ENCODE measurements at places on chromosomes 2 and 18.
A peak's percentile ranks its signal among the peaks of the same experiment; 100 is the strongest.

- DNase-seq = no peak
Observed at GRCh38 chr18:58212274-58212673, 168.2 kb downstream of the NEDD4L start.

- no peak for DNase-seq
Observed at GRCh38 chr2:239832490-239833268, 192.5 kb downstream of the NDUFA10 start.

DNA sequence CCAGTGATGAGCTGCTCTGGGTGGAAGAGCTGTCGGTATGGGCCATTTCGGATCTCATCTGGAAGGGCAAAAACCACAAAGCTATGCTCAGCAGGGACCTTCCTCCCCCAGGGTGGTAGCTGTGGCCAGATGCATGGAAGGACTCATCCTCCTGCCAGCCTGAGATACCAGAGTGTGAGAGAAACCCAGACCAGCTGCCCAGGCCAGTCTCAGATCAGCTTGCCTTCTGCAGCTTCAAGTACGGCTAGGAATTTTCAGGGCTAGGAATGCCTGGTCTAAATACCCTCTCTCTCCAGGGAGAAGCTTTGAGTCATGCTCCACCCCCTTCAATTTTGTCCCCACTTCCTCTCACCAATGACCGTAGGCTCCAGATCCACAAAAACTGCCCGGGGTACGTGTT is 1.4 kb upstream of the TUBA4B start:
- no peak for DNase-seq

DNA sequence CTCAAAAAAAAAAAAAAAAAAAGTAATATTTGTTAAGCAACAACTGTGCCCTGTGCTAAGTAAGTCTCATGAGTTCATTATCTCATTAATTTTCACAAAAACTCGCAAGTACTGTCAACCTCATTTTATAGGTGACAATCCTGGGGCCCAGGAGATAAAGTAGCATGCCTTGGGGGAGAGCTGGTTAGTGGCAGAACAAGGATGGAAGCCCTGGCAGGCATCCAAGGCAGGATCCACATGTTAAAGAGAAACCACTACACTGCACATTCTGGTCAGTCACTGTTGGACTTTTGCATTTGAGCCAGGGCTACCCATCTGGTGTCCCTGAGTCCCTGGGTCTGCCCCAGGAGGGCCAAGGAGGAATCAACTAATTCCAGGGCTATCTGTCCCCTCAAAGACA is 54.6 kb downstream of the ZFP36L2 start:
- no peak for DNase-seq

- DNase-seq = no peak
Observed at GRCh38 chr2:201185863-201186262, 2.9 kb downstream of the CASP10 start.

GRCh38 chr2:38097258-38097987 is 21.5 kb upstream of the CYP1B1 start:
- no peak for DNase-seq

GRCh38 chr18:31658670-31659575 is 25.5 kb downstream of the B4GALT6 start:
- no peak for DNase-seq

- DNase-seq = no peak
Observed at GRCh38 chr2:156585457-156585856, 149.3 kb downstream of the GPD2 start.

DNA sequence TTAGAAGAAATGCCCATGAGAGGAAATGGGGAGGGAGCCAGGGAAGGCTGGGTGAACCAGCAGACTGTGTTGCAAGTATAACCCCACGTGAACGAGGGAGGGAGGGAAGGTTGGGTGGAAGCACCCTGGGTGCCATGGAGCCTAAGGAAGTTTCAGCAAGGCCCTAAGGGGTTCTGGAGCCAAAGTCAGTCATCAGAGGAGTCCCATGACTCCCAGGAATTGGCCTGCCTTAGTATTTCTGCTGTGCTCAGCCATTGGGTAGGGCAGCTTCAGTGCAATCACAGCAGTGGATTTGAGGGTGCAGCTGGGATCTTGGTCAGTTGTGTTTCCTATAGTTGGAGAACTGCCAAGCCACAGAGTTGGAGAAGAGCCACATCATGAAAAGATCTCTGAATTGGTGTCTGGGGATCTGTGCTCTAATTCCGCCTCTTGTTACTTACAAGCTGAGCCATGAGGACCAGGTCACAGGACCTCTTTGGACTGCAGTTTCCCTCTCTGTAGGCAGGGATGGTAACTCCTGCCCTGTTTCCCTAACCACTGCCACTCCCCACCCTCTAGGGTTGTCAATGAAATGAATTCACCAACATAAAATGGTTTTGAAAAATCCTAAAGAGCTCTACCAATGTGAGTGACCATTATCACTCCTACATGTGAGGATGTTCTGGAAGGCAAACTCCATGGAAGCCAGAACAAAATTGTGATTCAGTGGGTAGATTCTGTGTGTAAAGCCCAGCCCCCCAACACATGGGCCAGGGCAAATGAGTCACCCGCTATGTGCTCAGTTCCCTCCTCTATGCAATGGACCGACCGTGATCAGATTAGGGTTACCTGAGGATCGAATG is 108.9 kb downstream of the CLIP4 start:
- no peak for DNase-seq

- no peak for DNase-seq
Observed at GRCh38 chr2:54872780-54873179, 149.3 kb downstream of the EML6 start.

DNA sequence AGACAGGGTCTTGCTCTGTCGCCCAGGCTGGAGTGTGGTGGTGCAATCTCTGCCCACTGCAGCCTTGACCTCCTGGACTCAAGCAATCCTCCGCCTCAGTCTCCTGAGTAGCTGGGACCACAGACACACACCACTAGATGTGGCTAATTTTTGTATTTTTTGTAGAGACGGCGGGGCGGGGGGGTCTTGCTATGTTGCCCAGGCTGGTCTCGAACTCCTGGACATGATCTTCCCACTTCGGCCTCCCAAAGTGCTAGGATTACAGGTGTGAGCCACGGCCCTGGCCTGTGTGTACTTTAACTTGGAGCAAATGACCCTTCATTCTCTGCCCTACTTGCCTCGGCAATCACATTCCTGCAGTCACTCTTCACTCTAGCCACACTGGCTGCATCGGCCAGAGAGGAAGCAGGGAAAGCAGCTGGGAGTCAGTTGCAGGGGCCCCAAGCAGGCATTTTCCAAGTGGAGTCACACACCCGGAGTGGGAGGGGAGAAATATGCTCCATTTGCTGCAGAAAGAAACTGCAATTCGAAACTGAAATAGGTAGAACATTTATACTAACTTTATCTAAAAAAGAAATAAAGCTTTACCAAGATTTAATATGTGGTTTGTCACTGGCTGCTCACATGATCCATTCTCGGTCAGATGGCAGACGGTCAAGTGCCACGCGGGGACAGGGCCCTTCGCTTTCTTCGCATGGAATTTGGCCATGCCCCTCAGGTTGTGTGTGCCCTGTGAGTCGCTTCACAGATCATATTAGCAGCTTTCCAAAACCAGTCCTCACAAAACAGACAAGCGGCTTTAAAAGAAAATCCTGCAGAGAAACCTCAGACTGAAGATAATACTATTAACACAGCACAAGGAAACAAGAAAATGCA is 37.1 kb downstream of the FAM161A start:
- peak; percentile 12 for DNase-seq

GRCh38 chr2:171487803-171488259 is 34.4 kb upstream of the CYBRD1 start:
- DNase-seq = no peak

GRCh38 chr2:223315813-223316212 is 263.8 kb downstream of the KCNE4 start:
- DNase-seq = no peak

DNA sequence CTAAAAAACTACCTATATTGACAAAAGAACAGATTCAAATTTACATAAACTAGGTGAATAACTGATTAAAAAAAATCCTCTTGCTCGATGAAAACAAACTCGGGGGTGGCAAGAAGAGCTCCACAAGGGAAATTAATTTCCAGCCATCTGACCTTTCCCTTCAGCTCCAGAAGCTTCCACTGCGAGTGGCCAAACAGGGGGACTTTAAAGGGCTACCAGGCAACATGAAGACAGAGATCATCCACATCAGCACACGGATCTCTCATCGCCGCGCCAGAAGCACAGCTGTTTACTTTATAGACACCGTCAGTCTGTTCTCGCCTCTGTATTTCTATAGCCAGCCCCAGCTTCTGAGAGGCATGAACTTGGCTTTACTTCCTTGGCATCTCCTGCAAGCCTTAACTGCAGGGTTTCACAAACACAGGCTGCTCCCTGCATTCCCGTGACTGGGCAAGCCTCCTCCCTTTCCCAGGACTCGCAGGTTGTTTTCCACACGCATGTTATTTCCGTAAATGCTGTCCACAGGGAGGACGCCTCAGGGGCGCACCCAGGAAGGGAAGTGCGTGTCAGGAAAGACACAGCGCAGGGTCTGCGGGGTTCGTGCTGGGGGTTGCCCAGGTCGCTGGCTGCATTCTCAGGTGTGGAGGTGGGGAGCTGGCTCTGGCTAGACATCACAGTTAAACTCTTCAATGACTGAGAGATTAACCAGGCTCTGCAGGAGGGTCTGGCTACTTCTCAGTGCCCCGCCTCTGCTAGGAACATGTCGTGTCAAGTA is 85.0 kb downstream of the USP40 start:
- DNase-seq = peak; percentile 4

DNA sequence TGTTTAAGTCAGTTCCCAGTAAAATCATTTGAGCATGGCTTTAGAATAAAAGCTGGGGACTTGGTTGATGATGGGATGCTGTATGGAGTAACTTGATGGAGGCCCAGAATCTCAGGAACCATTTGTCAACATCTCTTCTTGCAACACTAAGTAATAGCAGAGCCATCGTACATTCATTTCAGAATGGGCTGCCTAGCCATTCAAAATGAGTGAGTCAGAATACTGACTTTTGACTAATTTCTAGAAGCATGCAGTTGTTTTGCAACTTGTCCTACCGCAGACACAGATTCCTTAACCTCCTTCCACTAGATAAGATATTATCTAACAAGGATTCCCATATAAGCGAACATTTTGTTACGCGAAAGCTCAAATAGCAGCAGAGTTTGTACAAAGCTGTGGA is 229.5 kb downstream of the CNTNAP5 start:
- no peak for DNase-seq

DNA sequence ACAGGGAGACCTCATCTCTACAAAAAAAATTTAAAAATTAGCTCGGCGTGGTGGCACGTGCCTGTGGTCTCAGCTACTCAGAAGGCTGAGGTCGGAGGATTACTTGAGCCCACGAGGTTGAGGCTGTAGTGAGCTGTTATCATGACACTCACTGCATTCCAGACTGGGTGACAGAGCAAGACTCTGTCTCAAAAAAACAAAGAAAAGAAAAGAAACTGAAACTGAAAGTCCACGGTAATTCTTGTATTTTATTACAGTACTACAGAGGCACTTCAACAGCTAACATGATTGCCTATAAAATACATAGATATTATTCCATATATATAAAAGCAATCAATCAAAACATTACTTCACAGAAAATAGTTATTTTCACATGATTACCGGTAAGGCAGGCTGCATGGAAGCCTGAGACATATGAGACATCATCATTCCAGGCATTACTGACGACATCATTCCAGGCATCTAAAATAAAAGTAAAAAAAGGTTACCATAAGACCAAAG is 23.1 kb downstream of the PRPF40A start:
- no peak for DNase-seq

- no peak for DNase-seq
Observed at GRCh38 chr18:22405142-22405541, 12.6 kb downstream of the CTAGE1 start.

DNA sequence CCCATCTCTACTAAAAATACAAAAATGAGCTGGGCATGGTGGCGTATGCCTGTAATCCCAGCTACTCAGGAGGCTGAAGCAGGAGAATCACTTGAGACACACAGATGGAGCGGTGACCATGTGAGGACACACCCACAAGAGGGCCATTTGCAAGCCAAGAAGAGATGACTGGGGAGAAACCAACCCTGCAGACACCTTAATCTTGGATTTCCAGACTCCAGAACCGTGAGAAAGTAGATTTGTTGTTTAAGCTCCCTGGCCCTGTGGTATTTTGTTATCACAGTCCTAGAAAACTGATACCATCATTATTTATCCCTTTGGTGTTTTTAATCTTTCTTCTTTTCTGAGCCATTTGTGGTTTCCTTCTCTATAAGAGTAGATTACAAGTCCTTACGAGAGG is 88.6 kb upstream of the ID2 start:
- no peak for DNase-seq

DNA sequence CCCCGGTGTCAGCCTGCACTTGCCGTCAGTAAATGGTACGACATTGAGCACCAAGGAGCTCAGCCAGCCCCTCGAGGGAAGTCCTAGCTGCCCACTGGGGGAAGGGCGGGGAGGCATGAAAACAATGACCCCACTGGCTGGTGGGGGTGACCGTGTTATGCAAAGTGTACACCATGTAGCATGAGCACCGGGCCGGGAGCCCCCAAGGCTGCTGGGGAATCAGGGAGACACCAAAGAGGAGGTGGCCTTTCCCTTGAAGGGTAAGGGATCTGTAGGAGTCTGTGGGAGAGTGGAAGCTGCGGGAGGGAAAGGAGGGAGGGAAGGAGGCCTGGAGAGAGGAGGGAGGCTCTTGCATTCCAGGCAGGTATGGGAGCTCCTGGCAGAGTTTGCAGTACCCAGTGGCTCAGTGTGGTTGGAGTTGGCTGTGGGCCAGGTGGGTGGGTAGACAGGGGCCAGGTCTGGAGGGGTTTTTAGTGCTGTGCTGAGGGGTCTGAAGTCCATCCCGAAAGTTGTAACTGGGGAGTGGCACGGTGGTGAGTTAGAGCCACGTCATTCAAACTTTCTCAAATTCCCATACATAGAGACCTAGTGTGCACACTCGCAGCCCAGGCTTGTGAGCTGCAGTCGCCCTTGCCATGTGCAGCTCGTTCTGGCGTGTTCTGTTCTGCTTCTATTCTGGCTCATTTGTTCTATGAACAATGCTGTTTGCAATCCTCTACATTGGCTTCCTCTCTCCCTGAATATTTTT is 22.4 kb downstream of the RRM2 start:
- no peak for DNase-seq

- DNase-seq = peak; percentile 72
Observed at GRCh38 chr2:113138428-113139322, 11.3 kb downstream of the IL1RN start.

DNA sequence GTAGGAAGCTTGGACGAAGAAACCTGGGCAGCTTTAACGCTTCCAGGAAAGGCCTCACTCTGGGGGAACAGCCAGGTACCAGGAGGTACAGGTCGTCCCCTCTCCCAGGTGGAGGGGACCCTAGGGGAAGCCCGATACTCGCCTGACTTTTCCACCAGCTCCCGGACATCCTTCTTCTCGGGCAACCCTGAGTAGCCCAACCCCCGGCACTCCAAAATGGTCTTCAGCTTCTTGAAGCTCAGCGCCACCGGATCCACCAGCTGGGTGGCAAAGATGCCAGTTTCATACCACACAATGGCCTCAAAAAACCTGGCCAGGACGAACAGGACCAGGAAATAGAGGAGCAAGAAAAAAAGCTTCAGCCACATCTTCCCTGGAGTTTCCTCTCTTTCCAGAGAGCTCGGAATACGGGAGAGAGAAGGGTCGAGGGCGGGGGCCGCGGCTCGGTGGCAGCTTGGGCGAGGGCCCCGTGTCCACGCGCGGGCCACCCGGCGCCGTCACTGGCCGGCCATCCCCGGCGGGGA is 1.1 kb downstream of the RNF103 start:
- DNase-seq = peak; percentile 18

GRCh38 chr2:119474371-119475224 is 42.9 kb downstream of the TMEM37 start:
- no peak for DNase-seq

- no peak for DNase-seq
Observed at GRCh38 chr2:158689391-158689790, 105.7 kb upstream of the DAPL1 start.

All from iPS-NIHi11 (cell line).